ENCODE measurements at places on chromosomes 13 and 19.

- no peak for DNase-seq
Measured at GRCh38 chr13:40132249-40132648, 476.8 kb downstream of the COG6 start.

- no peak for DNase-seq
Measured at GRCh38 chr13:23645851-23646250, 75.6 kb downstream of the TNFRSF19 start.

DNA sequence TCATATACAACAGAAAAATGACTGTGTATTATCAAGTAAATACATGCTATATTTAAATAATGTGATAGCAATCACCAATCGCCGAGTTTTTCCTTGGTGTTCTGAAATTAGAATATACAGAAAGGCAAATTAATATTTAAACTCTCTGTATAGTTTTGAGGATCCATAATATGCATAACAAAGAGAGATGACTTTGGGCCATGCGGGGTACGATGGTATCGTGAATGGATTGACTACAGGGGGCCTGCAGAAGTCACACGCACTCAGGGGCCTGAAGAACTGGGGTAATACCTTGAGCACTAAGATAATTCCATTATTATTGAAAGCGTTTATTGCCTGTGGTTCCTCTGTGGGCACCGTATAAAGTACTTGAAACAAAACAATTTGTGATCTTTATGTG lies 314.0 kb downstream of the TEX29 start:
- no peak for DNase-seq

- DNase-seq, result no peak
Measured at GRCh38 chr19:30064771-30065494, 122.9 kb downstream of the URI1 start.

DNA sequence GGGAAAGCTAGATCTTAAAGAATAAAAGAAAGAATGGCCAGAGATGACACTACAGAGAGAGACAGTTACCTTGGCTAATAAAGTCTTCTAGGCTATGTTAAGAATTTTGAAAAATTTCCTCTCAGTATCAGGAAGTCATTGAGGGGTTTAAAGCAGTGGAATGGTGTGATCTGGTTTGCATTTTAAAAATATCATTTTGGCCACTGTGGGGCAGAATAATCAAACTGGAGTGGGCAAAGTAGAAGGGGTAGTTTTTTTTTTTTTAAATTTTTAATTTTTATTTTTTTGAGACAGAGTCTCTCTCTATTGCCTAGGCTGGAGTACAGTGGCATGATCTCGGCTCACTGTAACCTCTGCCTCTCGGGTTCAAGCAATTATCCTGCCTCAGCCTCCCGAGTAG lies 4.4 kb upstream of the CNMD start:
- no peak for DNase-seq

DNA sequence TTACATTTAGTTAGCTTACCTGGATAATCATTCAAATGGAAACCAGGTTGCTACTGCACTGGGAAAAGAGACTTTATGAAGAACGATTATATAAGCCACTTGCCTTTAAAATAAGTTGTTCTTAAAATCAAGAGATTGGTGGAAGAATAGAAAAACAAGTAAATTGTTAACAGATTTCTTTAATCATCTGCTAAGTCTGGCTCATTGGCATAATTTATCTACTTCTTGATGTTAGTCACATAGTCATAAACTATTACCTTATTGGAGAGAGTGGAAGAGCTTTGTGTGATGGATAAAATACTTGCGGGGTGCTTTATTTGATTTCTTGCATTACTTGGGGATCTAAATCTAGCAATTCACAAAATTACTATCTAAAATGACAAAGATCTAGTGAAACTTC lies 6.8 kb downstream of the LSM14A start:
- no peak for DNase-seq

DNA sequence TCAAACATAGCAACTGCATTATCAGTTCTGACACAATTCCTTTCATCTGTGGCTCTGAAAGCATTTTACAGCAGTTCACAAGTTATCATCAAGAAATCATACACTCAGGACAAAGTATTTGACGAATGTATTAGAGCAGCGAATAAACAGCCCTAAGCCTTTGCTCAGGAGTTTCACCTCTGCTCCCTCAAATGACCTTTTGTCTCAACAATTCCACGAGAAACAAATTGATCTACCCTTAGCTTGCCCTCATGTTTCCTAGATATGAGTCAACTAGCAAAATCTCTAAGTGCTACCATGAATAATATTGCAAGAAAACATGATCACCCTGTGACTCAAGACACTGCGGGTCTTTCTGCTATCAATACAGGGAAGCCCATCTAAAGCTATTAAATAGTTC lies 396.1 kb downstream of the EFNB2 start:
- no peak for DNase-seq

DNA sequence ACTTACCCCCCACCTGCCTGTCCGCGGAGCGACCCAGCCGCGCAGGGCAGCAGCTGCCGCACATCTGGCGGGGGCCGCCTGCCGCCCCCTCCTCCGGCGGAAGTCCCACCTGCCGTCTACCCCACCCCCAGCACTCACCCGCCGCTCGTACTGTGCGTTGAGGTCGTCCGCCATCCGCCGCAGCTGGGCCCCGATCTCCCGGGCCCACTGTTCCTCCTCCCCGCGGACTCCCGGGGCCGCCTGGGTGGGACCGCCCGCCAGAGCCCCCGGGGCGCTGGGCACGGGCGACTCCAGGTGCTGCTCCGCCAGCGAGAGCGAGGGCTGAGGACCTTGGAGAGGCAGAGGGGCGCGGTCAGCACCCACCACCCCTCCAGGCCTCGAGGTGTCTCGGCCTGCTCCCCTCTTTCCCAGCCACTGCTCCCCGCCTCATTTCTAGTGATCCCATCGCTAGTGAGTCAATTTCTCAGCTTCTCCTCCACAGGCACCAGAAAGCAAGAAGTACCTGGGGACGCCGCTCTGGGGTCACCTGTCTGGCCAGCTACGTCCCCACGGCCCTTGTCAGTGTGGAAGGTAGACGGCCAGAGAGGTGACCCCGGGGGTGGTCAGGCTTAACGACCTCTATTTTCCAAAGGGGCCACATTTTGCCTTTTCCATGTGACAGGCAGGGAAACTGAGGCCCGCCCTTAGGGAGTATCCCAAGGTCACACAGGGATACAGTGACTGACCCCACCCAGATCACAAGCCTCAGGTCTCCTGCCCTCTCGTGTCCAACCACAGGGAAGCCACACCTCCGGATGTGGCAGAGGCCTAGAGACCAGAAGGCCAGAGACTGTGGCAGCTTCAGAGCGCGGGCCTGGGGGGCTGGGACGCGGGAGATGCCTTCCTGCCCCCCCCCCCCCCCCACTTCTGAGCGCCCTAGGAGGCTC lies 4.3 kb downstream of the BBC3 start:
- DNase-seq, result no peak

- no peak for DNase-seq
Measured at GRCh38 chr13:61045251-61045650, 370.4 kb downstream of the PCDH20 start.

GRCh38 chr19:2234996-2235380 lies 1.1 kb downstream of the PLEKHJ1 start:
- DNase-seq, result no peak

DNA sequence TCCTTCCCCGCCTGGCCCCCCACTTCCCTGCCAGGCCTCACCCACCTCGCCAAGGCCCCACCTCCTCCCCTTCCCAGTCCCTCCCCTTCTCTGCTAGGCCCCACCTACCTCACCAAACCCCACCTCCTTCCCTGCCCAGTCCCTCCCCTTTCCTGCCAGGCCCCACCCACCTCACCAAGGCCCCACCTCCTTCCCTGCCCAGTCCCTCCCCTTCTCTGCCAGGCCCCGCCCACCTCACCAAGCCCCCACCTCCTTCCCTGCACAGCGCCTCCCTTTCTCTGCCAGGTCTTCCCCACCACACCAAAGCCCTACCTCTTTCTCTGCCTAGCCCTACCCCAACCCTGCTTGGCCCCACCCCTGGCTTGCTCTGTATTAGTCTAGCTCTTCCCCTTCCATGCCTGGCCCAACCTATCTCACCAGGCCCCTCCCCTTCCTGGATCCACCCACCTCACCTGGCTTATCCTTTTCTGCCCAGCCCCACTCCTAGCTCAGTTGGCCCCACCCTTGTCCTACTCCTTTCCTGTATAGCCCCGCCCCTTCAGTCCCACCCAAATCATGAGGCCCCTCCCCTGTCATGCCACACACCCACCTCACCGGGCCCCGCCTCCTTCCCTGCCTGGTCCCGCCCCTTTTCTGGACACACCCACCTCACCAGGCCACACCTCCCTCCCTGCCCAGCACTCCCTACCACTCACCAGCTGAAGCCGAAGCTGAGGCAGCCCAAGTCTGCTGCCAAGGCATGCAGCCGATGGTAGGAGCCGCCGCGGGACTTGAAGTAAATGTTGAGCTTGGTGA lies 16.2 kb downstream of the CERS1 start:
- no peak for DNase-seq
